MG63 (cell line): ENCODE measurements at places on chromosomes 11 and 22. TPM values are rescaled to one million over a fixed set of nuclear protein-coding genes. Genes with fewer than 3 reads are reported as not detected.
A peak's percentile ranks its signal among the peaks of the same experiment; 100 is the strongest.

The PRG3 gene
- not detected in 2 replicates for total RNA-seq

The NPAS4 gene
- total RNA-seq: not detected in 2 replicates

The GGTLC2 gene
- not detected in 2 replicates for total RNA-seq

The SGSM1 gene
- total RNA-seq: not detected in 2 replicates

The OR10G7 gene
- not detected in 2 replicates for total RNA-seq

The RNF26 gene
- total RNA-seq: 8.5 and 23.3 TPM in 2 replicates

- no peak for DNase-seq
Measured at GRCh38 chr11:1660111-1660867, 30.7 kb downstream of the KRTAP5-5 start.

DNA sequence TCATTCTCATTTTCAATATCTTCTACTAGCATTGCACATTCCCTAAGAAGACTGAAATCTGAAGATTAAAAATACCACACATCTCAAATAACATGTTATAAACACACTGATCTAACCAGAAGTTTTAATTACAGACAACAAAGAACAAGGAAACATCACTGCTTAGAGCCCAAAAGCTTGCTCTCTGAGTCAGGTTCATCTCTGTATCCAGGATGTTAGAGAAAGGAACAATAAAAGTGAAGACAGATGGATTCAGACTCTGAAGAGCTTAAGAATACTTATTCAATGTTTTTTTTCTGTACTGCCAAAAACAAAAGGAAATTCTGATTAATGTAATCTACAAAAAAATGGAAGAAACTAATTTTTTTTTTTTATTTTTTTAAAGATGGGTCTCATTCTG is 16.5 kb downstream of the RDX start:
- no peak for DNase-seq

DNA sequence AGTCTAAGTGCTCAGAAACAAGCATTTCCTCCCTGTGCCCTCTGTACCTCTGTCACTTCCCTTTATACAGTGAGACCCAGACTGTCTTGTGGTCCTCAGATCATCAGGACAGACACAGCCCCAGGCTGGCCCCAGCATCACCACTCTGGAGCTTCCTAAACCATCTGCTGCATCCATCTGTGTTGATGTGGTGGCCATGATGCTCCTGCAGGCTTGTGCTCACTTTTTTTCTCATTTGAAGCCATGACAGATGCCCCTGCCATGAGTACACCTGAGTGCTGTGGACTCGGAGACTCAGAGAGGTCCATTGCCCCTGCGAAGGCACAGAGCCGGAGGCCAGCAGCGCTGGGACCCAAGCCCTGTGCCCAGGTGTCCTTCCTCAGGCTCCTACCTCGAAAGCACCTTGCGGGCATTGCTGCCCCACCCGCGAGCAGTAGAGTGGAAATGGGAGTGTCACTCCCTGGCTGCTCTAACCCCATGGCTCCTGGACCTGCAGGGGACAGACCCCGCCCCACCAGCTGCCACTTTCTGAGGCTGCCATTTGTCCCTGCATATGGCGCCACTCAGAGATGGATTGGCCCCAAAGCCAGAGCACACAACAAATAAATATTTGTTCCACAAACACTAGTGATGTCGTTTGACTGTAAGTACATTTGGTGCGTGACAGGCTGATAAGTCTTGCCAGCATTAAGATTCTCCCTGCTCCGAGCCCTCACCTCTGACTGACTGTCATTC is 593.5 kb downstream of the TBC1D22A start:
- DNase-seq: no peak

DNA sequence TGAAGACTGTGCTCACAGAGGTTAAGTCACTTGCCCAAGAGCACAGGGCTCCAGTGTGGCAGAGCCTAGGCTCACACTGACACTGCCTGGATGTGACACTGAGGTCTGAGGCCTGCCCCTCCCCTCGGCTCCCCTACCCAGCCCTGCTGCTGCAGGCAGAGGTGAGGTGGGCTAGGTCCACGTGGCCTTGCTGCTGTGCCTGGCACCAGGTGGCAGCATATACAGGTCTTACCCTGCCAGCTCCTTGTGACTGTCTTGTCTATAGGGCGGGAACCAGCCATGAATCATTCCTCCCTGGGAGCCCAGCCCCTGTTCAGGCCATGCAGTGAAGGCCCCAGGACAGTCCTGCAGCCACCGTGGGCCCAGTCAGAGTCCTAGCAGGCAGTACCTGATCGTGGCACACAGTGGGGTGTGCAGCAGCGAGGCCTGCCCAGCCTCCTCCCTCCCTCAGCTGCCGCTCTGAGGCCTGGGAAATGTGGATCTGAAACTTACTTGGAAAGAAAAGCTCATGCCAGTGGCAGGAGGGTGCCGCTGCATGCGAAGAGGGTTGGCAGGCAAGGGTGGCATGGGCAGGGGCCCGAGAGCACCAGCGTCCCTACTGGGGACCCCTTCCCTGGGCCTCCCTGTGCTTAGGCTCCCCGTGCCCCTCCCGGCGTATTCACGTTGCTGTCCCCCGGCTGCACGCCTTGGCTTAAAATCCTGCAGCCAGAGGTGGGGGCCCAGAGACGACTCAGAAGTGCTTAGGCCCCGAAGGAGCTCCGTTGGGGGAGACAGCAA is 1.2 kb upstream of the CERK start:
- DNase-seq: peak; percentile 86

DNA sequence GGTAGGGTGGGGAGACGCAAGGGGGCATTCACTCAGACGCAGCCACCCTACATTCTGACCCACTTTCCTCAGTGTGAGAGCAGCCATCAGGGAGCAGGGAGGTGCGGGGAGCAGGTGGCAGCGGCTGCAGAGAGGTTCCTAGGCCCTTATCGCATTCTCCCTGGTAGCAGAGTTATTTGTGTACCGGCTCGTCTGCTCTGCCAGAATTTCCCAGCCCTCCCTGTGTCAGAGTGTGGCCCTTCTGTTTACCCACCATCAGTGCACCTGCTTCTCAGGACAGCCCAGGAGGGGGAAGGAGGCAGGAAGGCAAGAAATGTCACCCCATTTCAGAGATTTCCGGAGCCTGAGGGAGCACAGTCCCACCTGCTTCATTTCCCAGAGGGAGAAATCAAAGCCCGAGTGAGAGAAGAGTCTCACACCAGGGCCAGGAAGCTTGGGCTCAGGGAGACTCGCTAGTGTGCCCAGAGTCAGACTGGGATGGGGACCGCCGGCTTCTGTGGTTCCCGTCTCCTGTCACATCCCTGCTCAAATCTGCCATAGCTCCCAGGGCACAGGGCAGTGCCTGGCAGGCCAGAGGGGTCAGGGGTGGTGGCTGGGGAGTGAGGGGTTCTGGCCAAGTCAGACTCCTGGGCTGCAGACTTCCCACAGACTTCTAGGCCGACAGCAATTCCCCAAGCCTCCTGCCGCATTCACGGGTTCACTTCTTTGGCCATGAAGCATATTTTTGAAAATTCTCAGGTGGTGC is 49.7 kb downstream of the ARRB1 start:
- no peak for DNase-seq

GRCh38 chr22:24687322-24687721 is 84.3 kb downstream of the GGT1 start:
- no peak for DNase-seq

- DNase-seq: peak; percentile 57
Measured at GRCh38 chr11:99534812-99535211, 514.1 kb downstream of the CNTN5 start.
